Central memory CD8-positive, alpha-beta T cell (primary cell): ENCODE measurements at places on chromosomes 1 and 21.

DNA sequence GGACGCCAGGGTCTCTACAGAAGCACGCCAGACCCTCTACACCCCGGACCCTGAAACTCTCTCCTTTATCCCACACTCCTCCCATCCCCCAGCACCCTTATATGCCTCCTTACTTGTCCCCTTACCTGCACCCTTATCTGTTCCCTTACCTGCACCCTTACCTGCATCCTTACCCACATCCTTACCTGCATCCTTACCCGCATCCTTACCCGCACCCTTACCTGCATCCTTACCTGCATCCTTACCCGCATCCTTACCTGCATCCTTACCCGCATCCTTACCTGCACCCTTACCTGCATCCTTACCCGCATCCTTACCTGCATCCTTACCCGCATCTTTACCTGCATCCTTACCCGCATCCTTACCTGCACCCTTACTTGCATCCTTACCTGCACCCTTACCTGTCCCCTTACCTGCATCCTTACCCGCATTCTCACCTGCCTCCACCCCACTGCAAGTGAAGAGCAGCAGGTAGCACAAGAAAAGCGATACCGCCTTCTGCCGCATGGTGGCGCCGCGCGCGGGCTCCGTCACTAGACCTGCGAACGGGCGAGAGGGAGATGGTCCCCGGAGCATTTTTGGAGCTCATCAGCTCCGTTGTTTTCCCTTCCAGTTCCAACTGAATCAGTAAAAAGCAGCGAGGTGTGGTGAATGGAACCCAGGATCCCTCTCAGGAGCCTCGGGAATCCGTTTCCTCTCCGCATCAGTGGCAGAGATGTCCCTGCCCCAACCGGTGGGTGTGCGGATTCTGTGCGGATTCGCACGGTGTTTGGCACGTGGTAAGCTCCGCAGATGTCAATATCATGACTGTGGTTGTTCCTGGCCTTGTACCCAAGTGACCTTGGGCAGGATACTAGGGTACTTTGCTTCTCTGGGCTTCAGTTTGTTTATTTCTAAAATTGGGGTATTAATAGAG is 2.9 kb downstream of the IFI6 start:
- DNase-seq: peak; percentile 91

GRCh38 chr1:7555391-7556185 is 215.5 kb upstream of the VAMP3 start:
- no peak for DNase-seq

GRCh38 chr1:240905225-240905765 is 293.3 kb upstream of the GREM2 start:
- DNase-seq: no peak

DNA sequence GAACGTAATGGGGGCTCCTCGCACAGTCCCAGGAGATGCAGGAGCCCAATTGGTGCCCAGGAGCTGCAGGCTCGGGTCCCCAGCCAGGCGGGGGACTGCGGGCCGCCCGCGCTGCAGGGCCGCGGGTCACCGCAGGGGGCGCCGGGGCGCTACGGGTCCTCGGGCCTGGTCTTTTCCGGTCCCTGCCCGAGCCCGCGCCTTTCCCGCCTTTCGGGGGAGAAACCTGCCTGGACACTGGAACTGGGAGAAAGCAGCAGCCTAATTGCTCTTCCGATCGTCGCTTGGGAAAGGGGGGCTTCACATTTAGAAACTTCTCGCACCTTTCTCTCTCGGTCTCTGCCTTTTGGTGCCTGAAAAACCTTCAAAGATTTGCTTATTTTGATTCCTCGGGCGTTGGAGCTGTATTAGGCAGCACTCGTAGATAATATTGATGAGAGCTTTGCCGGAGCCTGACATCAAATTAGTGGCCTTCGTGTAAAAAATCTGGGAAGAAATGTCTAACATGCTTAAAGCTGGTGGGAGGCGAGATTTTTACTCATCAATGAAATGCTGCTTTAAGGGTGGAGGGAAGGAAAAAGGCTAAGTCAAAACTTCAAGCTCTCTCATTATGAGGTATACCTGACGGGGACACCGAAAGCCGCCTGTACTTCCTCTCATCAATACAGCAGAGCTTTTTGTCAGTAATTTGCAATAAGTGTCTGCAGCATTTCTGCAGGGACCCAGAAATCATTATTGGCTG is 12.6 kb upstream of the BARHL2 start:
- no peak for DNase-seq

DNA sequence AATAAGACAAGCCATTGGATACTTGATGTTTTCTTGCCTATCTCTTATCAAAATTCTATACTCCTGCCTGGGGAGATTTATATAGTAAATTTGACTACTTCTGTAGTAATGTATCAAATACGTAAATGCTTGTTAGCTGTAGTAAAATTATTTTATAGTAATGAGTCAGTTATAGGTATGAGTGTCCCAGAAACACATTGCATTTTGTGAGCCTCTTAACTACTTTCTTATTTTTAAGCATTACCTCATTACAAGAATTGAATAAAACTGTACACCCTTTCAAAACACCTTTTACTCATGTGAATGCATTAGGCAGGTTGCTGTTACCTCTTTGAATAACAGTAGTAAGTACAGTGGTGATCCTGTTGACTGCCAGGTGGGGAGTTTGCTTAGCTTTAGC is 28.4 kb downstream of the PRRC2C start:
- no peak for DNase-seq

DNA sequence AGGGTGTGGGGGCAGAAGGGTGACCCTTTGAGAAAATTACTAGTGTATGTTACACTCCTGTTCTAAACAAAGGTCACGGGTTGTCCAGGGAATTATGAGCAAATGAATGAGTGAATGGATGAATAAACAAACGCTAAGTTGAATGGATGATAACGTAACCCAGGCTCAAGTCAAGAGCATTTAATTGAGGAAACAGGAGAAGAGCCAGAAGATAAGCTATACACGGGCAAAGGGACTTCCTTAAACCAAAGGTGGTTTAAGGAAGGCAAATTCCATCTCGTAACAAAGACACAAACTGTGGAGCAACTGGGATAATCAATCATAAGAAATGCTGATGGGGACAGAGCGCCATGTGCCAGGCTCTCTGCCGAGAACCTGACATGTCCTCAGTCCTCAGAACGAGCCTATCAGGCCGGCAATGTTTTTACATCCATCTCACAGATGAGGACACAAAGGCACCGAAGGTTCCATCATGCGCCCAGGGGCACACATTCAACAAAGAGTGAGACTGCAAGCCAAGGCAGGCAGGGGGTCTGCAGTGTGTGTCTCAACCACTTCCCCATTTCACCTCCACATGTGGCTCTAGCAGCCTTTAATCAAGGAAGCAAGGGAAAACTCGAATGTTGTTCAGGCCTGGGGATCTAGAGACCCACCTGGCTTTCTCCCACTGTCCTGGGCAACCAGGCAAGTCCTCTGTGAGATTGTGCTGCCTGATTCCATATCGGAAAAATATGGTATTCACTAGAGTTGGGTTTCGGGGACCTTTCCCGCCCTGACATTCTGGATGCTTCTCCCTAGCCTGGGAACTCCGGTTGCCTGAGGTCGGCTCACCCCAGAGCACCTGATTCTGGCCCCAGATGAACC is 126.8 kb upstream of the EDN2 start:
- no peak for DNase-seq

DNA sequence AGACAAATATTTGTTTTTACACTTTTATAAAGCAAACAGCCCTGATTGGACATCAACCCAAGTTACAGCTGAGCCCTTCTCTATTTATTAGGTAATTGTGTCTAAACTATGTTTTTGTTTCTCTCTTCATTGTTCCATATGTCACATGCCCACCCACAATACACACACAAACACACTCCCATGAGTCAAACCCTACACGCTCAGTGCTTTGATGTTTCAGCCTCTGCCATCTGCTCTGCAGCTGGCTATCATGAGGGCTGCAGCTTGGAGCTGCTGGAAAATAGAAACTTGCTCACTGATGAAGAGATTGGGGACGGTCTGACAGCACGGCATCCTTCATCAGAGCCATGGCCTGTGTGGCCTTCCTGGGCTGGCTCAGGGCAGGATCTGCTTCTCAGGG is 41.7 kb downstream of the PSMG1 start:
- no peak for DNase-seq

DNA sequence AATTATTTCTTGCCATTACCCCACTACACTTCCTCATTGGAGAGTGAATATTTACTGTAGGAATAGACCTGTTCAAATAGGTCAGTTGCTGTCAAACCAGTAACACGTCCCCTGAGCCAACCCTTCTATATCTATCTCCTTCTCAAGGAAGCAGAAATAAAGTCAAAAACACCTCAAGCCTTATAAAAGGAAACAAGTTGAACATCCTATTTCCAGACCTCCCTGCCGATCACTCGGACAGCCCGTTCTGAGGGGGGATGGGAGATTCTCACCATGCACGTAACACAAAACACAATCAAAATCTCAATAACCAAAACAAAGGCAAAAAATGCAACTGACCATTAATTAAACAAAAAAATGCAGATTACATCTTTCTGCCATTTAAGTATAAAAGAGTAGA is 121.5 kb upstream of the KRTAP19-8 start:
- DNase-seq: no peak

DNA sequence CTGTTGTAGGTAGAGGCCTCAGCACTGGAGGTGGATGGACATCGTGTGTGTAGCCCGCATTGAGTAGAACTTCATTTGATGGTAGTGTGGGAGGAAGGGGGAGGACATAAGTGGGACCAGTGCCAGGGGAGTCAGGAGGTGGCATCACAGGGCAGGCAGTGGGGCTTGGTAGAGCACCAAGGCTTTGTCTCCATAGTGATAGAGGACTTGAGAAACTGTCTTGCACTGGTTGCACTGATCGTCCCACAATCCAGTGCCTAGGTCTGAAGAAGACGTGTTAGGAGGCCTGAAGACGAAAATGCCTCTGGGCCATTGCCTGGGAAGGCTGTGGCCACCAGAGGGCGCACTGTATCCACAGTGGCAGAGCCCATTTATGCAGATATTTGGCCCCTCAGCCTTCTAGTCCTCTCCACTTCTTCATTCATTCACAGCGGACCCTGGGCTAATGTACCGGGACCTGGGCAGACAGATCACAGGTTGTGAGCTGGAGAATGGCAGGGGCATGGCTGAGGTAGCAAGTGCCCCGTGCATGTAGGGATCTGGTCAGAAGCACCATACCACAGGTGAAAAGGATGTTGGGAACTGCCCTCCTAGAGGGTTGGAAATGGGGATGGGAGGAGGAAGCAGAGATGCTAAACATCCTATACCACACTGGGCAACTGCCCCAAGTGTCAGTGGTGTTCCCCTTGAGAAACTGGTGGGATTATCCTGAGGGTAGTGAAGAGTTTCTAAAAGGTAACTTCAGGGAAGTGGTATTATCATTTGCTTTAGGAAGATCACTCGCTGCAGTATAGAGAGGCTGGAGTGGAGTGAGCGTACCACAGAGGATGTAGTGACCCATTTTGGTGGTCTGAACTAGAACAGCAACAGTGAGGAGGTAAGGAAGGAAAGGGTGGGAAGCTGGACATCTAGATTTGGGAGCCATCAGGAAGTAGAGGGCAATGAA is 95.3 kb downstream of the PIK3R3 start:
- peak; percentile 84 for DNase-seq

DNA sequence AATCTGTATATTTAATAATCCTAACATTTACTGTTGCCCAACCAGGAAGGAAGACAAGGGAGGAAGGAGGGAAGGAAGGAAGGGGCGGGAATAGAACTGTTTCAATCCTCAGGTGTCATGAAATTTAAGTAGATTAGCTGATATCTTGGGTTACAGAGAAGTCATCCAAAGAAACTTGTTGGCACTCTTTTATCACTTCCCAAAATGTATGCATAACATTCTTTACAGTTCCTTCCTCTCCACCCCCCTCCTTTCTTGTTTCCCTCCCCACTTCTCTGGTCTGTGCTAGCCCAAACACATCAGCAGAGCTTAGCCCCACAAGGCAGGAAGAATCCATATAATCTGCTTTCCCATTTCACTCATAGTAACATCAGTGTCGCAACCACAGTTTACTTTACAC is 110.9 kb downstream of the ESRRG start:
- DNase-seq: no peak

DNA sequence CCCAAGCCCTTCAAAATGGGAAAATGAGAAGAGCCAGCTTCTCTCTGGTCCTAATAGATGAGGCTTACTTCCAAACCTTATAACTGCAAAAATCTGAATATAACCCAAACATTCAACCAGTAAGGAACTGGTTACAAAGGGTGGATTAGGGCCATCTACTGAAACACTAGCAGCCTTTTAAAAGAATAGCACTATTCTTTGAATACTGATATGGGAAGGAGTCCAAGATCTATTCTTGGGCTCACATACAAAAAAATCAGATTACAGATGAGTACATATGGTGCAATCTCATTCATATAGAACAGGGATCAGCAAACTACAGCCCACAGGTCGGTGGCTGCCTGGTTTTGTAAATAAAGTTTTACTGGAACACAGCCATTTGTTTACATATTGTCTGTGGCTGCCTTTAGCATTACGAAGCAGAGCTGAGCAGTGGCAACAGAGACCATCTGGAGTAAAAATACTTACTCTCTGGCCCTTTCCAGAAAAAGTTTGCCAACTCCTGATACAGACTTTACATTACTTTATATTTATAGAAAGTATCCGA is 167.7 kb downstream of the ZSCAN20 start:
- DNase-seq: no peak

DNA sequence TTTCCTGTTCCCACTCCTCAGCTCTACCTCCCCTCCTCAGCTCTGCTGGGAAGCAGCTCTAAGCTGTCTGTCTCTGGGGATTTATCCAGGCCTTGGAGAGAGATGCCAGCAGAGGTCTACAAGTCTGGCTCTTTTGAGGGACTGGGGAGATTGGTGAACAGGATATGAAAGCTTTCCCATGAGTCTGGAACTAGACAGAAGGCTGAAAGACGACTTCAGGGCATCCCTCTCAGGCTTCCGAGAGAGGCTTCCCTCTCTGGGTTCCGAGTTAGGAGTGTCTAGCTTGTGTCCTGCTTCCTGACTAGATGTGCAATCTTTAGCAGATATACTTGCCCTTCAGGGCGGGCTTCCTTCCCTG is 733 bp downstream of the TMEM35B start:
- DNase-seq: no peak
